ENCODE measurements at places on chromosomes 7 and 10. TPM values are rescaled to one million over a fixed set of nuclear protein-coding genes. Genes with fewer than 3 reads are reported as not detected.

- H3K36me3 ChIP-seq = peaks cover 3% of the 10 kb centered on the region
- no peak for DNase-seq
- no peak overlapping the region for H3K27ac ChIP-seq
- no peak overlapping the region for H3K4me3 ChIP-seq
- no peaks in the 10 kb centered on the region for H3K27me3 ChIP-seq
These were observed 232.5 kb upstream of the IGFBP3 start for GRCh38 chr7:46153583-46153950.

- no peaks in the 10 kb centered on the region for H3K27me3 ChIP-seq
- H3K27ac ChIP-seq = no peak overlapping the region
- DNase-seq = no peak
- no peaks in the 10 kb centered on the region for H3K4me1 ChIP-seq
These were observed 96.3 kb upstream of the PRR15 start for GRCh38 chr7:29467193-29467926.

DNA sequence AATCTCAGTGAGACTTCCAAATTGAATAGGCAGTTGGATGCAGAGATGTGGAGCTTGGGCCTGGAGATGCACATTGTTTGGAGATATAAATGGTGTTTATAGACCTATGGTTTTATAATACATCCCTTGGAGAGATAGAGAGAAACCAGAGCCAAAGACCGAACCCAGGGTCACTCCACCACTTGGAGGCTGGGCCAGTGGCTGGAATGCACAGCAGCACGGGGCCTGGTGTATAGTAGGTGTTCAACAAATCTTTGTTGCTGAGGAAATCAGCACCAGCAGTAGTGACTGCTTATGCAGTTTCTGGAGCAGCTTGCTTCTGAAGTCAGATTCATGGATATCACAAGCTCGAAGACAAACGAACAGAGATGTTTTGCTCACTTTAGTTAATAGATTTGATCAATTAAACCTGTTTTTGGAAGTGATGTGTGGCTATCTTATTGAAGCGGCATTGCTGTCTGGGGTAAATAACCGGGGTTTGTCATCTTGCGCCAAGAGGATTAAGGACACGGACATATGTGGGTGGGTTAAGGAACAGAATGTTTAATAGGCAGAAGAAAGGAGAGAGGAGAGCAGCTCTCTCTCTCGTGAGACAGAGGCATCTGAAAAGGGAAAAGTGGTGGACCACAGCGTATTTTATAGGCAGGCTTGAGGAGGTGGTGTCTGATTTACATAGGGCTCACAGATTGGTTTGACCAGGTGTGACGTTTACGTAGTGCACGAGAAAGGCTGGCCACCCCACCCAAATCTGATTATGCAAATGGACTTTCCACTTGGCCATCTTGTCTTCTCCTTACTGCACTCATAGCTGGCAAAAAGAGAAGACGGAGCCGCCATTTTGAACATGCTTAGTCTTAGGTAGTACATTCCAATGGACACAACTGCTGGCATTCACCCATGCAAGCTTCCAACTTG lies 11.1 kb downstream of the RBP4 start:
- H3K27me3 ChIP-seq = peaks cover 31% of the 10 kb centered on the region
- no peaks in the 10 kb centered on the region for H3K36me3 ChIP-seq
- no peak overlapping the region for H3K27ac ChIP-seq
- no peak overlapping the region for H3K4me3 ChIP-seq
- H3K4me1 ChIP-seq = no peaks in the 10 kb centered on the region

DNA sequence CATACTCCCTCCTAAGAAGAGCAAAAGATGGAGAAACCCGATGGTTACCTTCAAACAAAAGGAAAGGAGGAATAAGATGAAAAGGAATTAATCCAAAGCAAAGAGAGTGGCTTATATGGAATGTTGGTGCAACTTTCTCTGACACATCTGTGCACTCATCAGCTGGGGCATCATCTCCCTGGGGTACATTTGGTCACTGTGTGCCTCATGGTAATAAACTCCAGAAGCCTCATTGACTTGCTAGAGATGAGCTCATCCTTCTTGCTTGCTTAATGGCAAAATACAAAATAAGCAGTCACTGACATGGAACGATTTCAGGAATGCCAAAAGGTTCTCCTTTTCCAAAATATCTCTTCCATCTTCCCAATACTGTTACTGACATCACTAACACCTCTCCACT lies 22.5 kb downstream of the CAV1 start:
- no peaks in the 10 kb centered on the region for H3K36me3 ChIP-seq
- no peak for DNase-seq
- H3K4me1 ChIP-seq = peaks cover 5% of the 10 kb centered on the region
- no peak overlapping the region for H3K27ac ChIP-seq
- peaks cover 60% of the 10 kb centered on the region for H3K27me3 ChIP-seq
- no peak overlapping the region for H3K4me3 ChIP-seq

Gene ANKRD1
- not detected for total RNA-seq

Gene UNCX
- not detected for total RNA-seq

Gene PKD2L1
- not detected for total RNA-seq

Gene FZD1
- total RNA-seq = 0.13 TPM

Data from T-helper 17 cell (primary cell).